ENCODE measurements at places on chromosomes 16 and 17.

GRCh38 chr17:74992223-74992622 lies 4.8 kb downstream of the CDR2L start:
- no peak for DNase-seq

GRCh38 chr16:85153656-85154091 lies 41.4 kb upstream of the CIBAR2 start:
- no peak for DNase-seq

GRCh38 chr17:65243838-65244625 lies 106.9 kb downstream of the RGS9 start:
- DNase-seq: no peak

GRCh38 chr16:69328854-69329316 lies 1.5 kb downstream of the PDF start:
- DNase-seq: no peak

Measured in stimulated activated CD8-positive, alpha-beta memory T cell treated with anti-CD3 and anti-CD28 coated beads, Interleukin-4, amount 100 ng/mL, for 4 hours (primary cell).